Cardiac muscle cell (in vitro differentiated cells and primary cell): ENCODE measurements at places on chromosomes 16 and 17. TPM values are rescaled to one million over a fixed set of nuclear protein-coding genes. Genes with fewer than 3 reads are reported as not detected.

- no peak for DNase-seq
Observed at GRCh38 chr16:73265124-73265837, 217.4 kb upstream of the ZFHX3 start.

Gene SKA2
- polyA plus RNA-seq: 37.7 and 59.2 TPM in 2 replicates

GRCh38 chr17:51853857-51854256 is 304.7 kb downstream of the CA10 start:
- no peak for DNase-seq

- no peak for DNase-seq
Observed at GRCh38 chr17:32349503-32349853, 479 bp upstream of the ZNF207 start.

DNA sequence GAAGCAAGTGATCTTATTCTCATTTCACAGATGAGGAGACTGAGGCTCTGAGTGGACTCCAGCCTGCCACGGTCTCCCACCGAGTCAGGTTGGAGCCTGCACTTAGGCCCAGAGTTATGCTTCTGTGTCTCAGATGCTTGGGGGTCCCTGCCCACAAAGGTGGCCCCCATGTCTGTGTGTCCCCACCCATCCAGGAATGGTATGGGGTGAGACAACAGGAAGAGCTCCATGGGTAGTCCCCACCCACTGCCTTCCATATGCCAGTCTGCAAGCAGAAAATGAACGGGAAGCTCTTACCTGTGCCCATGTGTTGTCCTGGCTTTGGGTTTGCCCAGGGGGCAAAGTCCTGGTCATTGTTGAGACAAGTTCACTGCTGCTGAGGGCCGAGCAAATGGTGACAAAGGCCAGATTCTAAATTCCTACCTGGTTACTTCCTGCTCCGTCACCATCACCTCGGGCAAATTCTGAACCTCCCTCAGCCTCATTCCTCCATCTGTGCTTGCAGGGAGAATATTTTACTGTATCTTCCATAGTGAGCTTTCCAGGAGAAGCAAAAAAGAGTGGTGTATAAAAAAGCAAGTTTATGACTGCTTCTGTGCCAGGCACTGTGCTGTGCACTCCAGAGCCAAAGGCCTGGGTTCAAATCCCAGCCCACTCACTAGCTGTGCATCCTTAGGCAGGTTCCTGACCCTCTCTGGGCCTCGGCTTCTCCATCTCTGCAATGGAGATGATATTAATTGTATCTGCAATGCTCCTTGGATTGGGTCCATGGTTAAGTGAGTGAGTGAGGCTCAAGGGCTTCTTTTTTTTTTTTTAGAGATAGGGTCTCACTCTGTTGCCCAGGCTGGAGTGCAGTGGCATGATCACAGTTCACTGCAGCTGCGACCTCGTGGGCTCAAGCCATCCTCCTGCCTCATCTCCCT is 9.3 kb downstream of the IL4R start:
- DNase-seq: no peak

GRCh38 chr16:56238188-56238587 is 46.9 kb downstream of the GNAO1 start:
- no peak for DNase-seq

- DNase-seq: no peak
Observed at GRCh38 chr17:74145756-74146155, 57.7 kb upstream of the RPL38 start.

GRCh38 chr16:88763502-88764053 is 21.4 kb downstream of the PIEZO1 start:
- no peak for DNase-seq

- DNase-seq: no peak
Observed at GRCh38 chr16:83312718-83313245, 495.0 kb upstream of the HSBP1 start.

- DNase-seq: no peak
Observed at GRCh38 chr16:62068747-62069146, 32.5 kb upstream of the CDH8 start.

GRCh38 chr16:88770461-88771293 is 14.3 kb downstream of the PIEZO1 start:
- peak; percentile 78 for DNase-seq

DNA sequence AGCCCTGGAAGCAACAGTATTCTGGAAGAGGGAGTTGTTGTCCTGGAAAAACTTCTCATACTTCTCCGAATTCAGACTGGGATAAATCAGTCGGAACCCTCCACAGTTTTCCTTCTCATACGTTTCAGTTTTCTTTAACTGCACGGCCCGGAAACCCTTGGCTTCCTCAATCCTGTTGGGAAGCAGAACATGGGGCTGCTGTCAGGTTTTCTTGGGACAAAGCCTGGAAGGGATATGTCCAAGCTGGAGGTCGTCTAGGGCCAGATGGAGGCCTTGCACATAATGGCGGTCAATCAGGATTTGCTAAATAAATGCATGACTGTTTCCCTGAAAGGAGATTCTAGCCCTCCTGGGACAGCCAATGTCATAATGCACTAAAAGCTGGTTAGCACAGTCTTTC is 29.2 kb downstream of the TTLL6 start:
- no peak for DNase-seq

Gene BHLHA9
- not detected in 2 replicates for polyA plus RNA-seq

- no peak for DNase-seq
Observed at GRCh38 chr16:89460556-89460955, 29.8 kb downstream of the ANKRD11 start.

- no peak for DNase-seq
Observed at GRCh38 chr17:27425991-27426390, 30.3 kb upstream of the KSR1 start.

DNA sequence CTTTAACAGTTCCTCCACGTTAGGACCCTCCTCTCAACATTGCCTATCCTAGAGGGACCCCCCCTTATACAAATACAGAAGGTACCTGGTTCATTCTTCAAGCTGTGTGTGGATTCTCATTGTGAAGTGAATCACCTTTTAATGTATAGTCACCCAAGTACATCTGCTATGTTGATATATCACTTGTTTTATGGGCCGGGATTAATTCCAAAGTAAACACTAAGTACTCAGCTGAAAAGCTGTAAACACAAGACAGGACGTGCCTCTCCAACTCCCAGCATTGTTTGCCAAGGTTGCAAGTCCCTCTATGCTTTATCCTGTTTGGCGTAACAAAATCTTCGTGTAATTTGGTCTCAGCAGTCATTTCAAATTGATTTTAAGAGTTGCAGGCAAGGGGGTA is 123.6 kb downstream of the RBFOX1 start:
- no peak for DNase-seq

DNA sequence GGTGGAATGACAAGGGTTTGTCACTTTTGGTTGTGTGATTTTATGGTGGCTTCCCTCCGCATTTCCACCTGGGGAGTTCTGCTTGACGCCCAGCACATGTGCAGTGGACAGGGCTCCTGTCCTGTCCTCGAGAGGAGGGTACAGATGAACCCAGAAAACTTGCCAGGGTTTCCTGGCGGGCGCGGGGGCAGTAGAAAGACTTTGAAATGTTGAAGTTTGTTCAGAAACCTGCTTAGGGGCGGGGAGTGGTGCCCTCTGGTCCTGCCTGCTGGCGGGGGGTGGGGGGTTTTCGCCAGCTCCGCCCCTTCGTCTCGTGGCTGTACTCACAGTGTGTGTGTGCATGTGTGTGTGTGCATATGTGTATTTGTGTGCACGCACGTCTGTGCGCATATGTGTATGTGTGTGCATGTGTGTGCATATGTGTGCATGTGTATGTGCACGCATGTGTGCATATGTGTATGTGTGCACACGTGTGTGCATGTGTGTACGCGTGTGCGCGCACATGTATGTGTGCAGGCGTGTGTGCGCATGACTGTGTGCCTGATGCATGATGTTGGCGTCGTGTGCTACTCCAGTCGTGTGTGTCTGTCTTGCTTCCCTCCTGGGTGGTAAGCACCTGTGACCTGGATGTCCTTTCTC is 6.8 kb downstream of the FN3KRP start:
- DNase-seq: no peak

DNA sequence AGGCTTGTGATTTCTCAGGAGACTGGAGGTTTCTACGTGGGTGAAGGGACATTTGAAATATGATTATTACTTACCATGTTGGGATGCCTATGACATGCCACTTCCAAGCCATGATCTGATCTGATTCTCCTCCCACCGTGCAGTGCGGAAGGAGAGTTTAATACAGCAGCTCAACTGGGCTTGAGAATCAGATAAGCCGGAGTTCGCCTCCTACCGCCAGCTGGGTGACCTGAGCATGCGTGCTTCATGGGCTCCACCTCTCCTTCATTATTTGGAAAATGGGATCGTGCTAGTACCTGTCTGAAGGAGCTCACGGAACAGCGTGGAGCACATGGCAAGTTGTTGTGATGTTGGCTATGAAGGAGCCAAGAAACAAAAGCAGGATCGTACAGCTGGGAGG is 12.4 kb upstream of the TIMP2 start:
- DNase-seq: no peak

DNA sequence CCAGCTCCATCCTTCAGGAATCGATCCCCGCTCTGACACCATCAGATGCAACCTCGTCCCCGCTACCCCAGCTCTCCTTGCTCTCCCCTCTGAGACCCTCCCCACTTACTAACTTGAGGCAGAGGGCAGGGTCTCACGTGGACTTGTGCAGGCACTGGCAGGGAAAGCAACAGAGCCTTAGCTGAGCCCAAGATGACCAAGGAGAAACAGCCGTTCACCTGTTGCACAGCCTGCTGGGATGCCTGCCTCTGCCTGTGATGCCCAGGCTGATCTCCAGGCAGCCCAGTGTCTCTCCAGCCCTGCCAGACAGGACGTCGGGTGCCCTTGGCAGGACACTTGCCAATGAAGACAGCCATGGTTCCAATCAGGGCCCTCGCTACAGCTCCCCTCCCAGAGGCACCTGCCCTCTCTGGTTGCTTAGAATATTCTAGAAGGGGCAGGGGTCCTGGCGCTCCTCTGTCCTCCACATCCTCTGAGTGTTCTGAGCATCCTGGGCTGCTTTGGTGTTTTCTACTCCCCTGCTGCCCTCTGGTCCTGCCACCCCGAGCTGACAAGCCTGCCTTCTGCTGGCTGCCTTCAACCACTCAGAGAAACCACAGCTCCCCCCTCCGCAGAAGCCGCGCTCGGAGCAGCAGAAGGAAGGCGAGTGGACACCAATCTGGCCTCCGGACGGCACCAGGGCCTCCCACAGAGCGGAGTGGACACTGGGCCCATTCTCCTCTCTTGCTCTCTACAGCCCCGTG is 6.7 kb downstream of the CEP295NL start:
- no peak for DNase-seq

Gene PRAC1
- polyA plus RNA-seq: not detected in 2 replicates

DNA sequence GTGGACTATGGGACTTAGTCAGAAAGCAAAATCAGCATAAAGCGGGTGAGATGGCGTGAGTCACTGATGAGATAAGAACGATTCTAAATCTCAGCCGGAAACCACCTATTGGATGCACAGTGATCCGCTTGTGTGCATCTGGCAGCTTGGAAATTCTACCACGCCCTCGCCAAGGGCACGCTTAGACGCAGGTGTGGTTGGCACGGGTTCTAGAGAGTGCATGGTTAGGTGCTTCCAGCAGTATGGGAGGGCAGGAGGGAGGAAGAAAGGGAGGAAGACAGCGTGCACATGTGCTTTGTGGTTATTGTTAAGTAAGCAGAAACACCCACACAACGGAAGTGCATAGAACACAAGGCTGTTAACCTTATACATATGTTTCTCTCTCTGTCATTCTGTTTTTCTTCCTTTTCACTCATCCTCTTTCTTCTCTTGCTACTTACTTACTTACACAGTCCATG is 374.0 kb upstream of the ASIC2 start:
- no peak for DNase-seq

DNA sequence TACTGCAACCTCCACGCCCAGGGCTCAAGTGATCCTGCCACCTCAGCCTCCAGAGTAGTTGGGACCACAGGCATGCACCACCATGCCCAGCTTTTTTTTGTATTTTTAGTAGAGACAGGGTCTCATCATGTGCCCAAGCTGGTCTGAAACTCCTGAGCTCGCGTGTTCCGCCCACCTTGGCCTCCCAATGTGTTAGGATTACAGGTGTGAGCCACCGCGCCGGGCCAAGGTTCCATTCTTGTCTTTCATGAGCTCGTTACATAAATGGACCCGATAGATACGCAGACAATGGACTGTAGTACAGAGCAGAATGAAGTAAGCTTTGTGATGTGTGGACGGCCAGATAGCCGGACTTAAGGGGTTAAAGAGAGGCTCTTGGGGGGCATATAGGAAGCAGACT is 19.3 kb downstream of the UBN1 start:
- DNase-seq: no peak

GRCh38 chr16:65666132-65666941 is 544.5 kb upstream of the CDH11 start:
- DNase-seq: no peak

Gene SPATA22
- not detected in 2 replicates for polyA plus RNA-seq

GRCh38 chr16:72073560-72074230 is 10.7 kb downstream of the HPR start:
- no peak for DNase-seq

- no peak for DNase-seq
Observed at GRCh38 chr16:22673421-22673831, 140.5 kb upstream of the HS3ST2 start.

Gene NPTX1
- 0.21 TPM in 1 of 2 replicates, not detected in the other for polyA plus RNA-seq

DNA sequence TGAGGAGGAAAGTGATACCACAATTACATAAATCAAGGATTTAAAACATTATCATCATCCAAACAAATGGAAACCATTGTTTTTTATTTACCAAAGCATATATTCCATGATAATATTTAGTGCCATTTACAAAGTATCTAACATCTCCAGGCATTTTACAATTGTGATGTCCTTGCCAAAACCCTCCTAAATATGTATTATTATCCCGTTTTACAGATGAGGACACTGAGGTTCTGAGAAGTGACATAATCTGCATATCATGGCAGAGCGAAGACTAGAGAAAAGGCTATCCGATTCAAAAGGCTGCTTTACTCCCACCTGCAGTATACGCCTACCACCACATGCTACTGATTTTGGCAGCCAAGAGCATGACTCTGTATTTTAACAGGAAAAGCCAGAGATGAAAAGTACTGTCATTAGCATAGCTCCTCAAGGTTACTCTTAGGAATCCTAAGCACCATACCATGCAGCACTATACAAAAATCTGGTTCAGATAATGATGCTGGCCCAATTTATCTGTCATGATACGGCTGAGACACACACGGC is 301.4 kb downstream of the CA10 start:
- no peak for DNase-seq

GRCh38 chr17:67386965-67387551 is 10.0 kb downstream of the PITPNC1 start:
- peak; percentile 71 for DNase-seq

DNA sequence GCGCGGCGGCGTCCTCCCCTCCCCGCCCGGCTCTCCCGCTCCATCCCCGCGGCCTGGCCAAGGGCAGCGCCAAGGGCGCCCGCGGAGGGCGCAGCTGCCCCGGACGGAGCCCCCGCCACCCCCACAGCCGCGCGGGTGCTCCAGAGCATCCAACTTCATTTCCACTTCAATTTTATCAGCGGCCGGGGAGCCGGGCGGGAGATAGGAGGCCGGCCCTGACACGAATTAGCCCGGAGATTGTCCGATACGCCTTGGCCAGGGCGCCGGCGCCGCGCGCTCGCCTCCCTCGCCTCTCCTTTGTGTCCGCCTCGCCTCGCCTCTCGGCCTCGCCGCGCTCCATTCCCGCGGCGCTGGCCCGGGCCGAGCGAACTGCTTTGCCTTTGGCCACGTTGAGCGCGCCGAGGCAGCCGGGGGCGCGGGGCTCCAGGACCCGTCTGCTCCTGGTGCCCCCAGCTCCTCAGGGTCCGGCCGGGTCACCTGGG is 129.1 kb upstream of the LHX1 start:
- DNase-seq: peak; percentile 20
